ENCODE measurements at places on chromosomes 12 and 14.

DNA sequence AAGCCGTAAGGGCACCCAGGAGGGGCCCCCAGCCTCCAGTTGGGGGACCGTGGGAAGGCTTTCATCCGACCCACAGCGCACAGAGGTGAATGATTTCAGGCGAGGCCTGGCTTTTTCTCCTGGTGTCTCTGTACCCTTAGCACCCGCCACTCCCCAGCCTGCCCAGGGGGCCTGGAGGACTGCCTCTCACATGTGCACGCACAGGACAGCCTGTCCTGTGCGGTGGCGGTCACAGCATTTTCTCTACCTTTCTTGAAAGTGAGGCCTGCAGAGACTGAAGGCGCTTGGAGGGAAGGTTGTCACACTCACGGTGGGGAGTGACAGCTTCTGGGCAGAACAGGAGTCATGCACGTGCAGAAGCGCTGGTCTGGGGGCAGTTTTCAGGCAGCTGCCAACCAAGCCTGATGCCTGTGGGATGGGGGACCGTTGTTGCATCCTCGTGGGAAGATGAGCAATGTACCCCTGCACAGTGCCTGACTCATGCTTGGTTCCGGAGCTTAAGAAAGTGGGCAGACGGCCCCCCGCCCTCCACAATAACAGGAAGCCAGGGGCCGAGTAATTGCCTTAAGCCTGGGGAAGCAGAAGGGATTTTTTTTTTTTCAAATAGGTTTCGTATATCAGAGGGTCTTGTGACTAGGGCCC, 148.1 kb downstream of the TSPAN9 start:
- DNase-seq: no peak

GRCh38 chr14:98959958-98960616, 311.9 kb downstream of the BCL11B start:
- DNase-seq: no peak

GRCh38 chr14:35362911-35363374, 41.6 kb downstream of the NFKBIA start:
- DNase-seq: no peak

GRCh38 chr14:68571928-68572525, 220.8 kb downstream of the ZFP36L1 start:
- no peak for DNase-seq

DNA sequence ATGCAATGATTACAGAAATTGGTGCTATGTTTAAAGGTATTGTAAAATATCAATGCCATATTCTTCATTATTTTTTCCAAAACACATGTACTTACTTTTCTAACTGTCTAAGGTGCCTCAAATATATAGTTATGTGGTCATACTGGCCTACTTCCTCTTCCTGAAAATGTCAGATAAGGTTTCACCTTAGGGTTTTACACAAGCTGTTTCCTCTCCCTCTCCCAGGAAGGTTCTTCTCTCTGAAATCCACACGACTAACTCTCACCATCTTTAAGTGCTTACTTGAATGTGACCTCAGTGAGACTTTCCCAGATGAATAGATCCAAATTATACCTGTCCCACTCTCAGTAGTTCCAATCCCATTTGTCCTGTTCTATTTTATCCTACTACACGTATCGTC, 11.6 kb upstream of the CLEC4D start:
- no peak for DNase-seq

DNA sequence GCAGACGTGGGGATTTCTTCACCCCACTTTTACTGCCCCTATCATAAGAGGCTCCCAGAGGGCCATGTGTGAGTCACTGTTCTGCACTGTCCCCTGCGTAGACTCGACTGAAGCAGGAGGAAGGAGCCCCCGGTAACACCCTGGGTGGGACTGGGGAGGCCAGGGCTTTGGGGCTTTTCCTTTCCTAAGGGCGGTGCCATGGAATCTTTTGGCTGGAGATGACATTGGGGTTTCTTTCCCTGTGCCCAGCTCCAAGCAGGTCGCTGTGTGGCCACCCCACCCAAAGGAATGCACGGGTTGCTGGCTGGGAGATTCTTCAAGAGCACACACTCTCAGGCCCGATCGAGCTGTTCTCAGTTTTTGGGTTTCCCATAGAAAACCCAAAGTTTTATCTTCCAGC, 62.3 kb upstream of the RIN3 start:
- DNase-seq: no peak

- DNase-seq: peak; percentile 93
Observed at GRCh38 chr14:89276424-89276975, 140.5 kb downstream of the FOXN3 start.
